GM23338 (cell line): ENCODE measurements at places on chromosomes 4 and X.

GRCh38 chrX:69324851-69325250 lies 159.6 kb upstream of the PJA1 start:
- DNase-seq, result no peak

DNA sequence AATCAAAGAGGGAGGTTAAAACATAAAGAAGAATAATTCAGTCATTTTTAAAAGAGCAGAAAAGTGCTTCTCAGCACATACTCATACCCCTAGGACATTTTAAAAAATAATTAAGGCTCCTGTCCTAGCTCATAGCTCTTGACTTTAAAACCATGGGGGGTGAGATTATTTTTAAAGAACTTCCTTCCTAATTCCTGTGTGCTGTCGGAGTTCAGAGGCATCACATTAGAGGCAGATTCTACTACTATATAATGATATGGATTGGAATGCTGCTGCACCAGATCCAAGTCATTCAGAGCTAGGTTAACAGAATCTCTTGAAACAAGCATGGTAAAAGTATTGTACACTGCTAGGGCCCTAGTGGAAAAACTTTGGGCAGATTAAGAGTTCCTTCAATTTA lies 456.5 kb upstream of the ADGRL3 start:
- DNase-seq, result no peak

DNA sequence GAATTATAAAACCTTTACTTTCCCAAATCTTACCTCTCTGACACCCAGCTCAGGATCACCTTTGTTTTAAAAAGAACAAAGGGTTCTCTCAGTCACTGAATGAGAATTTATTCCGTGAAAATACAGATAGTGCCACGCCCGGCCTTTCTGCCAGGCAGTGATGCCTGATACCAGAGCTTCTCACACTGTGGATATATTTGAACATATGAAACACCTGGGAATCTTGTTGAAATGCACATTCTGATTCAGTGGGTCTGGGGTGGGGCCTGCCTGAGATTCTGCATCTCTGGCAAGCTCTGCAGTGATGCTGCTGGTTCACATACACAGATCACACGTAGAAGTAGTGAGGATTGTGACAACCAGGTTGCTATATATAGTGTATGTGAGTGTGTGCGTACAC lies 46.0 kb downstream of the ELOVL6 start:
- no peak for DNase-seq

- no peak for DNase-seq
Measured at GRCh38 chr4:52904421-52904820, 42.3 kb downstream of the RASL11B start.

- no peak for DNase-seq
Measured at GRCh38 chr4:128123036-128123435, 61.9 kb downstream of the LARP1B start.

DNA sequence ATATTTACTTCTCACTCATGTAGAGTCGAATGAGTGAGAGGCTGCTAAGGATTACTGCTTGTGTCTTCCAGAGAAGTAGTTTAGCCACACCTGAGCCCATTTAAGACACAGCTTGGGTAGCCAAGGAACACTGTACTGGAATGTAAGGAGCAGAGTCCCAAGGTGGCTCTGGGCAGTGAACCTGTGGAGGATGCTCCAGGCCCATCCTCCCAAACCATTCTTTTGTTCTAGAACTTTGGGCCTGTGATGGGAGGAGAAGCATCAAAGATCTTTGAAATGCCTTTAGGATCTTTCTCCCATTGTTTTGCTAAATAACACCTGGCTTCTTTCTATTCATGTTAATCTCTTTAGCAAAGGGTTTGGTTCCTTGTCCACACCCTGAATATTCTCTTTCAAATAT lies 162.2 kb downstream of the KLHL4 start:
- DNase-seq, result peak; percentile 80

DNA sequence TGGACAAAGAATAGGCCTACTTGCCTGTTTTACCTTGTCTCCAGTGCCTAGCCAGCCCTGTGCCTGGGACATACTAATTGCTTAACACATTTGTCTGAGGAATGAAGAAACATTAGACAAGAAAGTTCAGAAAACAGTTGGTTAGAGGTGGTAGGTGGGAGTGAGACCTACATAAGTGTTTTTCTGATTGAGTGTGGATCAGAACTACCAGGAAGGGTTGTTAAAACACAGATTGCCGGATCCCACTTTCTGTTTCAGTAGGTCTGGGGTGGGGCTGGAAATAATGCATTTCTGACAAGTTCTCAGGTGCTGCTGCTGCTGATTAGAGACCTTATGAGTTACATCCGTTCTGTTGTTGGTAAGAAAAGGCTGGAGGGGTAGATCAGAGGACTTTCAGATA lies 5.7 kb upstream of the JADE1 start:
- DNase-seq, result no peak

GRCh38 chrX:117645639-117646038 lies 471.0 kb downstream of the KLHL13 start:
- DNase-seq, result peak; percentile 1

GRCh38 chr4:169986369-169986768 lies 39.8 kb downstream of the MFAP3L start:
- DNase-seq, result no peak

- DNase-seq, result no peak
Measured at GRCh38 chr4:80913381-80913780, 117.1 kb upstream of the BMP3 start.

GRCh38 chrX:101430457-101431078 lies 22.5 kb downstream of the HNRNPH2 start:
- DNase-seq, result no peak
